ENCODE measurements at places on chromosomes 1 and 21. TPM values are rescaled to one million over a fixed set of nuclear protein-coding genes. Genes with fewer than 3 reads are reported as not detected.

Gene IL6R
- total RNA-seq: 4.9 TPM

Gene UBL4B
- total RNA-seq: not detected

Gene RBP7
- total RNA-seq: not detected

Gene FCRL2
- not detected for total RNA-seq

Gene CXADR
- total RNA-seq: 0.91 TPM

Gene OR2L2
- total RNA-seq: not detected

Gene TRAF3IP3
- not detected for total RNA-seq

Gene PTPN7
- total RNA-seq: not detected

Gene ALDH9A1
- total RNA-seq: 50.1 TPM

Gene S100A7A
- total RNA-seq: not detected

Gene RAD54L
- total RNA-seq: 2.5 TPM

Gene CD1D
- total RNA-seq: 0.59 TPM

Gene CITED4
- total RNA-seq: 8.6 TPM

Gene S100A12
- not detected for total RNA-seq

Gene TMCO4
- 10.5 TPM for total RNA-seq

Gene IL22RA1
- not detected for total RNA-seq

Gene BATF3
- 3.4 TPM for total RNA-seq

Gene KRTAP12-2
- total RNA-seq: not detected

Gene APOBEC4
- not detected for total RNA-seq

Gene KDM5B
- total RNA-seq: 121 TPM

Gene KRTAP7-1
- not detected for total RNA-seq

Gene SKI
- 51.5 TPM for total RNA-seq

Gene HRNR
- total RNA-seq: not detected

Gene OPTC
- not detected for total RNA-seq

Gene SHISAL2A
- not detected for total RNA-seq

Gene AZIN2
- total RNA-seq: 9.2 TPM

Gene ACP6
- 4.3 TPM for total RNA-seq

Gene KLHDC9
- 0.98 TPM for total RNA-seq

Gene DENND2D
- 3.7 TPM for total RNA-seq

Gene CAPN8
- not detected for total RNA-seq
